ENCODE measurements at places on chromosomes 7 and 10. TPM values are rescaled to one million over a fixed set of nuclear protein-coding genes. Genes with fewer than 3 reads are reported as not detected.

DNA sequence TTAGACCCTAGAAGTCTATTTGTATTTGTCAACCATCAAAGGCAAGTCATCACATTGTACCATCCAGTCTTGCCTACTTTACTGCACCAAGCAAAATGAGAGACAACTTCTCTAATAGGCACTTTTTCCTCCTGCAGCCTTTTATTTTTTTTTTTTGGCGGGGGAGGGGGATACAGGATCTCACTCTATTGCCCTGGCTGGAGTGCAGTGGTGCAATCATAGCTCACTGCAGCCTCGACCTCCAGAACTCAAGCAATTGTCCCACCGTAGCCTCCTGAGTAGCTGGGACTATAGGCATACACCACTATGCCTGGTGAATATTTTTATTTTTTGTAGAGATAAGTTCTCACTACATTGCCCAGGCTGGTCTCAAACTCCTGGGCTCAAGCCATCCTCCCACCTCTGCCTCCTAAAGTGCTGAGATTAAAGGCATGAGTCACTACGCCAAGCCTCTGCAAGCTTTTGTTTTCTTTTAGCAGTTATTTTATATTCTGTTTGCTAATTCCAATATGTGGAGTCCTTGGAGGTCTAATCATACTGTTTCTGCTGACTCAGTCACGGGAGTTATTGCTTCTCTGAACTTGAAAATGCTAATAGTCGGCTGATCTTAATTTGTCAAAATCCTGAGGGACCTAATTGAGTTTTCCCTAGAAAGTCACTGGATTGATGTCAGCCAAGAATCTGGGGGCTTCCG is 14.2 kb downstream of the KPNA7 start:
- no peak for DNase-seq
- no peak overlapping the region for H3K27ac ChIP-seq
- no peak overlapping the region for H3K4me3 ChIP-seq
- H3K4me1 ChIP-seq: no peaks in the 10 kb centered on the region
- H3K27me3 ChIP-seq: no peaks in the 10 kb centered on the region

DNA sequence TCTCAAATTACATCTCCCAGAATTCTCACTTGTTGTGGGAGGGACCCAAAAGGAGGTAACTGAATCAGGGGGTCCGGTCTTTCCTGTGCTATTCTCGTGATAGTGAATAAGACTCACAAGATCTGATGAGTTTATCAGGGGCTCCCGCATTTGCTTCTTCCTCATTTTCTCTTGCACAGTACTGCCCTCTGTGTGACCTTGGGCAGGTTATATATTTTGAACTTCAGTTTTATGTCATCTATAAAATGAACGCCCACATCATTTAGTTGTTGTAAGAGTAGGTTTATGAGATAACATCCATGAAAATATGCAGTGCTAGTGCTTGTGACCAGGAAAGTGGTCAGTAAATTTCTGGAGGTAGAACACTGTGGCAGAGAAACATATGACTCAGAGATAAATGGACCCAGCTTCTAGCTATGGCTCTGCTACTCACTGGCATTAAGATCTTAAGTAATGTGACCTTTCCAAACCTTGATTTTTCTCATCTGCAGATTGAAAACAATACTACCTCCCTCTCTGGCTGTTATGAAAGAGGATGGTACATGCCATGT is 44.3 kb downstream of the SCRN1 start:
- peaks cover 55% of the 10 kb centered on the region for H3K36me3 ChIP-seq
- H3K4me1 ChIP-seq: no peaks in the 10 kb centered on the region
- H3K27ac ChIP-seq: no peak overlapping the region
- no peak overlapping the region for H3K4me3 ChIP-seq
- no peak for DNase-seq

TMEM26 gene
- total RNA-seq: not detected

AQP1 gene
- total RNA-seq: 2,113 TPM

DNA sequence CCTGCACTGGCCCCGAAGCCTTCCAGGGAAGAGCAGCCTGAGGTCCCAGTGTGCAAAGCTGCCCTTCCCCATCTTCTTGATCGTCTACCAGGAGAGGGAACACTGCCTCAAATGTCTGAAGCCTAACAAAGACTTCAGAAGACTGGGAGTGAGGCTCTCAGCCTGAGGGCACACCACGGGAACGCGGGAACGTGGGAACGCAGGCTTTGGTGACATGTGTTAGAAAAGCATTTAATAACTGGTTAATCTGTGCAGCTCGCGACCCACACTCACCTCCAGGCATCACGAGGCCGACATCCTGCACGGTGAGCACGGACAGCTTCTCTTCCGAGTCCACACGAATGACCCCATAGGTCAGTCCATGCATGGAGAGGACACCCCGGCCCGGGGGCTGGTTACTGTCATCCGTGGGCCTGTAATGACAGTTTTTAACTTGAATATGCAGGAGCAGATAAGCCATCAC is 234.0 kb downstream of the ZMYND11 start:
- peak overlapping the region; percentile 82 for H3K27ac ChIP-seq
- no peaks in the 10 kb centered on the region for H3K27me3 ChIP-seq
- peaks cover 25% of the 10 kb centered on the region for H3K36me3 ChIP-seq
- DNase-seq: no peak
- H3K4me1 ChIP-seq: peaks cover 41% of the 10 kb centered on the region
- peak overlapping the region; percentile 58 for H3K4me3 ChIP-seq

CALML3 gene
- total RNA-seq: not detected

DNA sequence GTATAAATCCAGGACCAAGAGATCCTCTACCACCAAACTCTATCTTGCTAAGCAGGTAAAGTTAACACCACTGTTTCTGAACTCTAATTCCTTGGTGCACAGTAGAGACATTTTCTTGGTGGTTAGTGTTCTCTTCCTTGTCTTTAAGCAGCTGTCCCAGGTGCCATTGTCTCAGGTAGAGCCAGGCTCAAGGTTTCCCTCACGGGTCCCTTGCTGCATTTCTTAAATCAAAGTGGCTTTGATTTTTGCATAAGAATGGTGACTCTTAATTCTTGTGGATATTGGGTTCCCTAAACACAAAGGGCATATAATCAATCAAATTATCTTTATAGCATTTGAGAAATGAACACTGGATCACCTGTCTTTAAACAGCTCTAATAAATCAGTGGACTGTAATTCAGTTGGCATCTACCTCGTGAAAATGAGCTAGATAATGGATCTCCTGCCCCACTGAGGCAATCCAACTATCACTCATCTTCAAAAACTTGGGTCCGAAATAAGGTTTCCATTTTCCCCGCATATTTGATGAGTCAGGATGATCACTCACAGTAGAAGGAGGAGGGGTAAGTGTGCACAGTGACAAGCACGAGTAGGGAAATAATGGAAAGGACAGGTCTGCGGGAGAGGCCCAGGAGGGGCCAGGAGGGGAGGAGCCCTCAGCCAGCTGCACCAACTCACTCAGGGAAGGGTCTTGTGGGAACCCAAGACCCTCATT is 2.4 kb downstream of the ABCC2 start:
- no peak overlapping the region for H3K27ac ChIP-seq
- H3K4me3 ChIP-seq: no peak overlapping the region
- H3K36me3 ChIP-seq: no peaks in the 10 kb centered on the region
- no peaks in the 10 kb centered on the region for H3K4me1 ChIP-seq
- no peaks in the 10 kb centered on the region for H3K27me3 ChIP-seq

- H3K4me1 ChIP-seq: no peaks in the 10 kb centered on the region
- H3K27ac ChIP-seq: no peak overlapping the region
- no peak for DNase-seq
- no peaks in the 10 kb centered on the region for H3K36me3 ChIP-seq
- H3K27me3 ChIP-seq: no peaks in the 10 kb centered on the region
Measured at GRCh38 chr7:157587051-157587804, 250.4 kb downstream of the DNAJB6 start.

SPACDR gene
- not detected for total RNA-seq

- H3K4me1 ChIP-seq: no peaks in the 10 kb centered on the region
- no peaks in the 10 kb centered on the region for H3K36me3 ChIP-seq
- no peak for DNase-seq
- H3K27ac ChIP-seq: no peak overlapping the region
Measured at GRCh38 chr7:142168746-142169145, 57.2 kb downstream of the MGAM2 start.

GRCh38 chr7:82745820-82746219 is 302.2 kb upstream of the CACNA2D1 start:
- no peaks in the 10 kb centered on the region for H3K4me1 ChIP-seq
- no peak overlapping the region for H3K4me3 ChIP-seq
- no peak overlapping the region for H3K27ac ChIP-seq
- no peaks in the 10 kb centered on the region for H3K36me3 ChIP-seq

Data from ascending aorta (tissue), 2 donors.